Stimulated activated CD4-positive, alpha-beta T cell treated with anti-CD3 and anti-CD28 coated beads, Interleukin-1b, Interleukin-23, amount 100 ng/mL, for 24 hours (primary cell): ENCODE measurements at places on chromosomes 12 and 14.

- no peak for DNase-seq
These were observed 181.7 kb downstream of the PLCZ1 start for GRCh38 chr12:18556161-18556560.

DNA sequence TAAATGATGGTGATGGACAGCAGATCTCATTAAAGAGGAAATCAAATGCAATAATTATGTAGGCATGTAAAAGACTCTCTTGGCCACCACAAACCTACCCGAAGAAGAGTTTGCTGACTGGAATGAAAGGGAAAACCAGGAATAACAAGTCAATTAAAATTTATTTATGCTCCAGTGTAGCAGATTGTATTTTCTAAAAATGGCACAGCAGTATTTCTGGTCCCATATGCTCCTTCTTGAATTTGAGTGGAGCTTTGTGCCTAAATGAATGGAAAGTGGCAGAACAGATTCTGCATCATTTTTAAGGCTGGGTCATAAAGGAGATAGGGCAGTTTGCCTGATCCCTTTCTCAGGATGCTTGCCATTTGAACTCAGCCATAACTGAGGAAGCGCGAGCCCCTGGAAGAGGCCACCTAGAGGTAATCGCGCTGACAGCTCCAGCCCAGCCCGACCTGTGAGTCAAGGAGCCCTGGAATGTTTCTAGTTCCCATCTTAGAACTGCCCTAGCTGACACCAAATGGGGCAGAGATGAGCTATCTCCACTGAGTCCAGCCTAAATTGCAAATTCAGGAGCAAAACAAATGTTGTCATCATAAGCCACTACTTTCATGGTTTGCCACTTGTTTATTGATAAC lies 229.2 kb upstream of the TMTC1 start:
- no peak for DNase-seq

DNA sequence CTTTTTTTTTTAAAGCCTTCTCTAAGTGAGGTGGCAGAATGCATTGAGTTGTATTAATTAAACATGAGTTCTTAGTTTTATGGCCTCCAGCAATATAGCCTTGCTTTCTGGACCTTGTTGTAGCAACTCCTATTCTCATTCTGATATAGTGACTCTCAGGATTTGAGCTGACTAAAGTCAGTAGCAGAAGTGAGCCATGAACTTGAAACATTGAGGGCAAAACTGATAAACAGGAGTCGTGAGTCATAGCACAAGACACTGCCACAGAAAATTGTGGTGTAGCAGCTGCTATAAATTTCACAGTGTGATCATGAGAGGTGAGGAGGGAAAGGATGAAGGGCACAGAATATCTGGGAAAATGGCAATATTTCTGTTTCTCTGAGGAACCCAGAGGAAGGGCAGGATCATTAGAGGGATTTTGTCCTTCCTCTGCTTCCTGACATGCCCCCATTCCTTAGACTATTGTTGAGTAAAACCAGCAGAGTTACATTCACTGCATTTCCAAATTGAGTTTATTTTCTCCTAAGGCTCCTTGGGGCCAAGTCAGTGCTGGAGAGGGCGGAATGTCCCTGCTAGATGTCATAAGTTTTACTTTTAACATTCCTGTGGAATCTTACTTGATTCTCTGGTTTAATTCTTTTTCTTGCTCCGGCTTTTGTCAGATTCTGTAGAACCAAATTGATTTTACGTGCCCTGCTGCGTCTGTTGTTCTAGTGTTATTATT lies 7.5 kb downstream of the KLRG1 start:
- DNase-seq, result no peak

DNA sequence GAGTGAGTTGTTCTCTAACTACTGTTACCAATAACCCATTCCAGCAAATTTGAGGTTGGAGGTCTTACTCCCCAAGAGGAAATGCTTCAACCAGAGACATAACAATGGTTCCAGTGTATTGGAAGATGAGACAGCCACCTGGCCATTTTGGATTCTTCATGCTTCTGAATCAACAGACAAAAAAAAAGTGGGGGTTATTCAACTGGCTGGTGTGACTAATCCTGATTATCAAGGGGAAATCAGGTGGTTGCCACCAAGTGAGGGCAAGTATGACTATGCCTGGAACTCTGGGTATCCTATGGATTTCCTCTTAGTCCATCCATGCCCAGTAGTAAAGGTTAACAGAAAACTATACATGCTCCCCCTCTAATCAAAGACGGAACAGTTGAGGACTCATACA lies 29.9 kb upstream of the ZNF641 start:
- DNase-seq, result no peak

- DNase-seq, result no peak
These were observed 7.5 kb upstream of the NPFF start for GRCh38 chr12:53514628-53515290.

DNA sequence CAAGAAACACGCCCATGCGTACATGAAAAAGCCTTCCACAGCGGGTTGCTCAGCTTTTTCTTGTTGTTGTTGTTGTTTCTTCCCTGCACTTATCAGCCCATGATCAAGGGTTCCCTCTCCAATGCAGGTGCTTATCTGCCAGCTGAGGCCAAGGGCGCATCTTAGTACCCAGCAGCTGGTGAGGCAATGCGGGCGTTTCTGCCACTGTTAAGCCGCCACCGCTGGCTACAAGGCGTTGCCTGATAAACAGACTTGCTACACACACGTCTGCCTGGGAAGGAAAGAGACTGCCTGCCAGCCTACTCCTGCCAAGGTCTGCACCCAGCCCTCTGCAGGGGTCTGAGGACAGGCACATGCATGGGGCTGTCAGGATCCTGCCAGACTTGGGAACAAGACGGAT lies 345.9 kb downstream of the BCL11B start:
- no peak for DNase-seq

DNA sequence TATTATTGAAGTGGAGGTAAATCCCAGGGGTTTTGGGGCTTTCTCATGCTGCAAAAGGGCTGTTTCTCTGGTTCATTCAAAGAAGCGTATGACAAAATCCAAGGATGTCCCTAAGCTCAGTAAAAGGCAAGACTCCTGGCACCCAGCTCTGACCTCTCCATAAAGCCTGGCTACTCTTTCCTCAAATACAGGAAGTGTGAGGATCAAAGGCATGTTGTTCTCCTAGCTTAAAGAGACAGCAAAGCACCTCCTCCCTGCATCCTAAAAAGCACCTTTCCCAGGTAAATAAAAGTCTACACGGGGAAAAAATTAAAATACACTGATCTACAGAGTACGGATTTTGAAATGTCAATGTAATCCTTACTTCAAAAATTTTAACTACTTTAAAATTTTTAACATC lies 118.6 kb downstream of the LMNTD1 start:
- DNase-seq, result no peak

DNA sequence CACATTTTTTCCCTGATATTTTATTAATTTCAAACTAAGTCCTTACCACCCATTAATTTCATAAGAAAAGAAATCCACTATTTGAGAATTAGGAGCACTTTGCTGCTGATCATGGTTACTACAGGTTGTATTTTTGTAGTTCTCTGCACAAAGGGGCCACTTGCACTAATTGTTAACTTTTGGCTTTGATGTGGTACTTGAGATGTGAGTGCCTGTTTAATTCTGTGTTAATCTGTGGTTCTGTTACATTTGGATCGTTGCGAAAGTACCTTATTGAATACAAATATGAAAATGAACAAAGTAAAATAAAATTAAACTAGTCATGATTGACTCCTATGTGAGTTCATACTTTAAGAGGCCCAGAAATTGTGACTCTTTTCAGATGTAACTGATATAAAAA lies 374.9 kb upstream of the RGS6 start:
- no peak for DNase-seq

DNA sequence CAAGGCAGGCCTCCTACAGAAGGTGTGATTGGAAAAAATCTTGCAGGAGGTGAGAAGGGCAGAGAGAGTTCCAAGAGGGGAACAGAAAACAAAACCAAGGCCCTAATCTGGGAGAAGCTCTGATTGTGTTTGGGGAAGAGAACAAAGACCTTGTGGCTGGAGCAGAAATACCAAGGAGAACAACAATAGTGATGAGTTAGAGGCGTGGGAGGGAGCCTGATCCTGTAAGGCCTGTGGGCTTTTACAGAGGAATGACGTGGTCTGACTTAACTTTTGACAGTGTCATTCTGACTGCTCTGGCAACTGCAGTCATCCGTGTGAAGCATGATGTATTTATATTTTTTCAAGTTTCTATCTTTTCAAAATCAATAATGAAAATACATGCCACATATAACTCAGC lies 200.6 kb downstream of the ANO4 start:
- DNase-seq, result no peak

DNA sequence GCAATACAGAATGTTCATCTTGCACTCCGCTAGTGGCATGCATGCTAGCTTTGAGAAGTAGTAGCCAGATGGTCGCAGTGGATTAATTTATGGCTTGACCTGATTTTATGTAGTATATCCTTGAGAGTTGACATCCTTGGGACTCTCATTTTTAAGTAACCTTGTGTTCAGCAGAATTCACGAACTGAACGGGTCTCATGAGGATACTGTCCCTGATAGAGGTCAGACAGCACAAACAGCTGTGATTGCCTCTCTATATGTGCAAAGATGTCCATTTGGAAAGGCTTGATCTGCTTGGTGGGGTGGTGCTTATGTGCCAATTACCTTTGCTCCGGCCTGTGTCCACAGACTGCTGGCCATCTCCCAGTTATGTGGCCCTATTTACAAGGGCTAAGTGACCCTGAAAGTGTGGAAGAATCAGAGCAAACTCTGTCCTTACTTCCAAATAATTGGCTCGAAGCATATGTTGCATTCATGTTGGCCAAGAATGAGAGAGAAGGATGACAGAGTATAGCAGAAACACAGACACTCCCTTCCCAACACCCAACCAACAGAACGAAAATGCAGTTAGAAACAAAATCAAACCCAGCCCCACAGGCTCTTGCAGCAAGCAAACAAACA lies 167.1 kb downstream of the CRADD start:
- no peak for DNase-seq

GRCh38 chr12:75196865-75197264 lies 12.8 kb downstream of the KCNC2 start:
- DNase-seq, result no peak

- DNase-seq, result no peak
These were observed 106.5 kb upstream of the PRKD1 start for GRCh38 chr14:30034152-30034551.

DNA sequence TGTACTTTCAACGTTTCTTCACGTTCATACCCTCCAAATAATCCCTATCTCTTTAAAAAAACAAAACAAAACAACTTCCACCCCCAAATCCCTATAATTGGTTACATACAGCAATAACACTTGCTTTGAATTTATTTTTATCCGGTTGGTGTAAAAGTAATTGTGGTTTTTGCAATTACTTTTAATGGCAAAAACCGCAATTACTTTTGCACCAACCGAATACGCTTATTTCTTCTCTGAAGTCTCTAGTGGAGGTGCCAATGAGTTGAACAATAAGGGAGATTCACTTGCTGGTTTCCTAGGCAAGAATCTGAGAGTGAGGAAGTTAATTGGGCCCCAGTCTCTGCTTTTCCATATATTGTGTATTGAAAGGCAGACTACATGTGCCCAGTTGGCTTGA lies 133.3 kb downstream of the DACT1 start:
- no peak for DNase-seq

- DNase-seq, result no peak
These were observed 65.5 kb upstream of the BDKRB2 start for GRCh38 chr14:96139169-96139568.

DNA sequence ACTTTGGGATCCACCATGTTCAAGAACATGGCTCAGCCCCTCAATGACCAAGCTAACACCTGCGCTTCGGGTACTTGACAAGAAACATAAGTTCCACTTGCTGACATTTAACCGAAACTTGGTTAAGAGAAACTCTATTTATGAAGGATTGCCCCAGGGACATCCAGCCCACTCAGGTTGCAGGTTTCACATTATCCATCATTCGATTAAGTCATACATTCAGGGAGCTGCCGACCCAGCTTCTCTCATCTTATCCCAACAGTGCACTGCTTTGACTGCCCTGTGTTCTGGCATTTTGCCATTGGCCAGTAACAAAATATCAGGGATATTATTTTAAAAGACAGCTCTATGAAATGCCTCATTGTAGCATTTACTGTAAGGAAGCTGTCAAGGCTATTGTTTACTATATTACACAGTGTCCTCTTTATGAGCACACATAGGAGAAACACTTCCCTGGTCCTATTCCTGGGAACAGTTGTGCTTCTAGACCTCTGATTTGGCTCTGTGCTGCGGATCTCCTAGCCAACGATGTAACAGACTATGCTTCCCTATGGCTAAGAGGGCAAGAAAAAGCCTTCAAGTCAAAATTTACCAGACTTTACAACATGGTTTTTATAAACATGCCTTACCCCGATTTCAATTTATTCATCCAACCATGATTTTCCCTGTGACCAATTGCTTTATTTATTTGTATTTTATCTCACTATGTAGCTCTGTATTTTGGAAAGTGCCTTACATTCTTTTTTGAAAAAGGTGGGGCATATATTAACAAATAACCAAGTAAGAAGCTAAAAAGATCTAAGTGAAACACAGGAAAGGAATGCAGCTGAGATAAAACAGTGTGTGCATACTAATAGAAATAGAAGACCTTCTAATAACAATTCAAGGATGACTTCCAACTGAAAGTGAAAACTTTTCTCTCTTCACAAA lies 109.3 kb downstream of the ITPR2 start:
- DNase-seq, result no peak

GRCh38 chr14:104747876-104748275 lies 5.1 kb upstream of the SIVA1 start:
- no peak for DNase-seq

GRCh38 chr14:58776516-58776915 lies 138.8 kb downstream of the DACT1 start:
- DNase-seq, result no peak

DNA sequence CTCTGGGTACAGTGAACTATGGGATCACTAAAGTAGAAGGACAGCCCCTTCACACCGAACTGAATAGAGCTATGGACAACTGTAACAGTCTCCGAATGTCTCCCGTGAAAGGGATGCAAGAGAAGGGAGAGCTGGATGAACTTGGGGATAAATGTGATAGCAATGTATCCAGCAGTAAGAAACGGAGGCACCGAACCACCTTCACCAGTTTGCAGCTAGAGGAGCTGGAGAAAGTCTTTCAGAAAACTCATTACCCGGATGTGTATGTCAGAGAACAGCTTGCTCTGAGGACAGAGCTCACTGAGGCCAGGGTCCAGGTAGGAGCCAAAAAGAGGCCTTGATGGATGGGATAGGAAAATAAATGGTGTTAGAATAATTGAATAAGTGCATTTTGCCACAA lies 3.5 kb downstream of the ALX1 start:
- DNase-seq, result no peak

GRCh38 chr12:98317939-98318899 lies 197.2 kb upstream of the TMPO start:
- DNase-seq, result no peak
